ENCODE measurements at places on chromosomes 3 and 15.
A peak's percentile ranks its signal among the peaks of the same experiment; 100 is the strongest.

DNA sequence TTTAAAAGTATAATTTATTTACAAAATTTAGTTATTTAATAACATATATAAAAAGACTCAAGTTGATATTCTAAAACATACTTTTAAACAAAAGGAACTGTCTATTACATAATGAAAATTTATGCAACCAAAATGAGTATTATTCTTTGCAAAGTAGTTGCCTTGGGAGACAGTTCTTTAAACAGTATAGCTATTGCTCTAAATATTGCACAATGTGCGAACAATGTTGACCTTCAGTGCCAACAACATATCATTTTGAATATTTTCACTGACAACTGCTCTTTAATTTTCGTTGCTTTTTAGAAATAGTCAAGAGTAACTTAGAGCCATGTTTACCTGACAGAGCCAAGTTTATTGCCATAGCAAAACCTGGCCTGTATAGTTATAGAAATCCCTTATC, 124.9 kb downstream of the ZBTB20 start:
- no peak for DNase-seq

DNA sequence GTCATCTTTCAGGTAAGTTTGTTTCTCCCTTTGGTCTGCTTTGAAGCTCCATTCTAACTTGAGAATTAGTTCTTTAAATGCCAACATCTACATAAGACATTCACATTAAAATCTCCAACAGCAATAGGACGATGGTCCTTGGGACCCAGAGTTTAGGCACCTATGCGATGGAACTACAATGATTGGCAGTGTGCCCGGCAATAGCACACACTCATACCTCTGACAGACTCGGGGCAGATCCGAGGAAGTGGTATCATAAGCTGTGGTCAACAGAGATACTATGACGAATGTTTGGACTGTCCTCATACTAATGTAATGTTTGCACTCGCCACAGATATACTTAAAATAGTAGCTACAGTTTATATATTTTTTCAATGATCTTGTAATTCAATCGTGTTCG, 34.2 kb upstream of the NR2F2 start:
- DNase-seq = no peak

- DNase-seq = peak; percentile 46
Measured at GRCh38 chr3:89571298-89571697, 463.9 kb downstream of the EPHA3 start.

- DNase-seq = no peak
Measured at GRCh38 chr15:58877999-58878825, 55.3 kb downstream of the SLTM start.

DNA sequence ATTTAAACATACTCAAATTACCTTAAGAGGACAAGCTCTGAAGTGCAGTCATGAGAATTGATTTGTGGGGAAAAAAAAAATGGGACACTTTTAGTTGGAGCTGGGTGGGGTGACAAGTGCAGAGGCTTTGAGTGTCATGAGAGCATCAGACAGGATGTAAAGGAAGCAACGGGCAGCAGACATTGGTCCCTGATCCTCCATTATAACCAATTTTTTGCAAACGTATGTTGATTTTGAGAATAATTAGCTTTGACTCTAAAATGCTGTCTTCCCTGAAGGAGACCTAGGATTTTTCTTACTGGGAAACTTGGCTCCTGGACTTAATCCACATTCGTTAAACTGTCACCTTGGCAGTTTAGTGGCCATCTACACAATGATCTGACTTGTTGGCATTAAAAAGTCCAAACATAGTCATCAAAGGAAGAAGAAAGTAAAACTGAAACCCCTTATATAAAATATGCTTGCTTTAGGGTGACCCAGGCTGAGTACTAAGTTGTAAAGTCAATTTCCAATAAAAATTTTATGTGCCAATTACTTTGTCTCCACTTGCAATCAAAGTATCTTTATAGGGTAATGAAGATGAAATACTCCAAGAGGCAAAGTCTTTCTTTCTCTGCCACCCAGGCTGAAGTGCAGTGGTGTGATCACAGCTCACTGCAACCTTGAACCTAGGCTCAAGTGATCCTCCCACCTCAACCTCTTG, 45.6 kb downstream of the BCL2L10 start:
- no peak for DNase-seq

GRCh38 chr15:29071232-29071881, 185.6 kb downstream of the APBA2 start:
- DNase-seq = no peak

DNA sequence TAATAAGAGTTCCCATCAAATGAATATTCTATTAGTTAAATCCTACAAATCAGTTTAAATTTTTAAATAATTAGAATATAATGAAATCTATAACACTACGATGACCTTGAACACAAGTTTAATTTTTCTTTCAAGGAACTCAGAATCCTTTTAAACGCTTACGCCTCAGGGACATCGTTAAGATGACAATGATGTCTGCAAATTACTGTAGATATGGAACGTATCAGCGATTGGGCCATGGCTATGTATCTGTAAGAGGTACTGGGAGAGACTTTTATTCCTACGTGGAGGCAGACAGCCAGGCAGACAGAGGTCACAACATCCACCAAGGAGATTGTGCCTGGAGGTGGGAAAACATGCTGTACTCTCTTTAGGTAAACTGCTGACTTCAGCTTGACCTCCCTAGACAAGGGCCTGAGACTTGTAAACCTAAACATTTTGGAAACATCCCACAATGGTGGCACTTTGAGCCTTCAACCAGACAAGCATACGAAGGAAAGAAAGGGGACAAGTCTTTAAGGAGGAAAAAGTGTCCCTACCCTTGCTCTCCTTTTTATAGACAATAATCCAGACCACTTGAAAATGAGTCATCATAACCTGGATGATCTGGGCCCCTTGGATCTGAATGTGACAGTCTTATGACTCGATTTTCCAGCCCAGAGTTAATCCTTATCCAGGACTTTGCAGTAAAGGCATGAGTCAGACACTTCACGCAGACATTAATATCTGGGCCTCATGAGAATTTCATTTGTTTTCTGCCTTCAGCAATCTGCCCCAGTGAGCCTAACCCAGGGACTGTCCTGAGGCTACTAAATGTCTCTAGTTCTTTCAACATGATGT, 6.8 kb upstream of the LDHAL6B start:
- DNase-seq = no peak

- no peak for DNase-seq
Measured at GRCh38 chr3:184685646-184686045, 26.2 kb downstream of the MAGEF1 start.

DNA sequence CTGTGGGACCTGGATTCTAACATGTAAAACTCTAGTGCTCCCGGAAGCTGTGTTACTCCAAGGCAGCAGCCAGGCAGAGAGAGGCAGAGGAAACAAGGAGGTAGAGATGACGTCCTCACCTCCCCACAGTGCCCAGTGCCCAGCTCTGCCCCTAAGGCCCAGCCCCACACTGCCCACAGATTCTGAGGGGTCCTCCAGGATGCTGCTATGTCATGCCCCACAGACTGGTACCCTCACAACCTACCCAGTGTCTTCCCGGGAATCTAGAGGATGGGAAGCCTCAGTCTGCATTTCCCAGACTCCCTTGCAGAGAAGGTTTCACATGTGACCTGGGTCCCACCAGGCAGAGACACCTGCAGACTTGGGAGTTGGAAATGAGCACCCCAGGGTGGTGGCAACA, 75.9 kb upstream of the PCSK6 start:
- no peak for DNase-seq

DNA sequence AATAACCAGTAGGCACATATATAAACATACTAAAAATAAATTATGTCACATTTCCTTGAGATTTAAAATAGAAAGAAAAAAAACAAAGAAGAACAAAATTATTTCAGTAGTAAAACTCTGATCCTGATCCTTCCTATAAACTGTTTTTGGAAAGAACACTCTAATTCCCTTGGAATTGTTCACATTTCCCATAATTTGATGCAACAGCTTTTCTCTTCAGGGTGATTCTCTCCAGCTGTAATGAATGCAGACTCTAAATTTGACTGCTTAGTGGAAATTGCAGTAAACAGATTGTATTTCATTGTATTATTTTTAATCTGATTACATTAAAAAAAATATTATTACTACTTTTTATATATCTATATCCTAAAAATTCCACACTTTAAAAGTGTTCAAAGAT, 70.2 kb upstream of the ABI3BP start:
- DNase-seq = no peak

GRCh38 chr15:95559875-95560394, 770.6 kb upstream of the NR2F2 start:
- no peak for DNase-seq

GRCh38 chr15:48730506-48730905, 80.4 kb downstream of the CEP152 start:
- no peak for DNase-seq

GRCh38 chr15:76935620-76936019, 4.1 kb downstream of the RCN2 start:
- no peak for DNase-seq

DNA sequence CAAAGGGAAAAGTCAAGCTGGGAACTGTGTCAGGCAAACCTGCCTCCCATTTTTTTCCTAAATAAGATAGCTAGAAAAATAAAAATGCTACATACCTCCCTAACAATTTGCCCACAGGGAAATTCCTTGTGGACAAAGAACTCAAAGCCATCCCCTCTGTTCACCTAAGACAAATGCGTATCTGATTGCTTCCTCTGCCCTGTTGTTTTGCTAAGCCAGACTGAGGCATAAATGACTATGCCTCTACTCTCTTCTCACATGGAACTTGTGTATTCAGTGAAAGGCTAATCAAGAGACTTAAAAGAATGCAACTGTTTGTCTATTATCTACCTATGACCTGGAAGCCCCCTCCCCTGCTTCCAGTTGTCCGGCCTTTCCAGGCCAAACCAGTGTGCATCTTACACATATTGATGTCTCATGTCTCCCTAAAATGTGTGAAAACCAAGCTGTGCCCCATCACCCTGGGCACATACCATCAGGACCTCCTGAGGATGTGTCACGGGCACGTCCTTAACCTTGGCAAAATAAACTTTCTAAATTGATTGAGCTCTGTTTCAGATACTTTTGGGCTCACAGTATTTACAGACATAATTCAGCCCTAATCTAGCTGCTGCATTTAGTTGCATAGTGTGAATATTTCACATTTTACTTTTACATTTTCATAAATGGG, 15.8 kb downstream of the CHD2 start:
- DNase-seq = no peak

DNA sequence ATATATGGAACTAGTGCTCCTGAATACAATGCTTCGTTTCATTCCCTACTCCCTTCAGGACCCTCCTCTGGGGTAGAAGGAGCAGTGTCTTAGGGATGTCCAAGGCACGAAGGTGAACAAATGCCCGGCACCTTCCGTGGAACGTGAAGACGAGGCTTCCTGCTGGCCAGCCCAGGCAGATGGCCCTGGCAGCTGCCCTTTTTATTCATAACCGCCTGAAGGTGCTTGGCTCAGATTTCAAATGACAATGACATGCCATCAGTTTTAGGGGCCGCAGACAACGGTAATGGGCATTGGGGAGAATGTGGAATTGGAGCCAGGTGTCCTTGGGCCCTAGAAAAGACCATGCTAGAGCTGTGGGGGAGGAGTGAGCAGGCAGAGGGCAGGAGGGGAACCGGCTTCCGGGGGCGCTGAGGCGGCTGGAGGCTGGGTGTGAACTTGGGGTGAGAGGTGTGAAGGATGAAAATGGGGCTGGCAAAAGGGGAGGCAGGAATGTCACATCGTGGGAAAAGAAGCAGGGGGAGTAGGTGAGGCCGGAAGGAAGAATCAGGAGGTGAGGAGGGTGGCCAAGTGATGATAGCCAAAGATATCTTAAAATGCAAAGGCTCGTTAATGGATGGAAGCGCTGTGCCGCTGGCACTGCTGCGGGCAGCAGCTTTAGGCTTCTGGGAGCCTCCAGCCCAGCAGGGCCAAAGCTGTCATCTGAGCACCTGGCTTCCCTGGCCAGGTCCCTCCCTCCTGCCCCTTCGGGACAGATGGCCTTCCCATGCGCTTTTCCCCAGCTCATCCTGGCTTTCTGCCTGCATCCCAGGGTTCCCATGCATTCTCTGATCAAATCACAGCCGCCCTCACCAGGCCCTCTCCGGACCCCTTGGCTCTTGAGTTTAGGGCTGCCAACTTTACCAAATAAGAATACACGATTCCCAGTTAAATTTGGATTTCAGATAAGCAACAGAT, 93.7 kb downstream of the TMEM266 start:
- no peak for DNase-seq

DNA sequence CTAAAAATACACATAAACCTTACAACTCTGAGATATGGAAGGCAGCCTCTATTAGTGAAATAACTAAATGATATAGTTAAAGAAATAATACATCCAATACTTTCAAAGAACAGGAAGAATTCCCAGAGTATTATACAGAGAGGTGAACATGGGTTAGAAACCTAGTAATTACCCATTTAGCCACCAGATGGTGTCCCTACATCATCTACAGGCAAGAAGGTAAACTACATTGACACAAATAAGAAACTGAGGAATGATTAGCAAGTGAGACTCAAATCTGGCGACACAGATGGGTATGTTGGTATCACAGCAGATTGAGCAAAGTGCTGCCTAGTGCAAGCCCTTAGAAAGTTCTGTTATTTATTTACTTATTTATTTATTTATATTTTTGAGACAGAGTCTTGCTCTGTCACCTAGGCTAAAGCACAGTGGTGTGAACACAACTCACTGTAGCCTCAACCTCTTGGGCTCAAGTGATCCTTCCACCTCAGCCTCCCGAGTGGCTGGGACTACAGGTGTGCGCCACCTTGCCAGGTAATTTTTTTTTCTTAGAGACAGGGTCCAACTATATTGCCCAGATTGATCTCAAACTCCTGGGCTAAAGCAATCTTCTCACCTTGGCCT, 28.2 kb downstream of the NEK4 start:
- no peak for DNase-seq

DNA sequence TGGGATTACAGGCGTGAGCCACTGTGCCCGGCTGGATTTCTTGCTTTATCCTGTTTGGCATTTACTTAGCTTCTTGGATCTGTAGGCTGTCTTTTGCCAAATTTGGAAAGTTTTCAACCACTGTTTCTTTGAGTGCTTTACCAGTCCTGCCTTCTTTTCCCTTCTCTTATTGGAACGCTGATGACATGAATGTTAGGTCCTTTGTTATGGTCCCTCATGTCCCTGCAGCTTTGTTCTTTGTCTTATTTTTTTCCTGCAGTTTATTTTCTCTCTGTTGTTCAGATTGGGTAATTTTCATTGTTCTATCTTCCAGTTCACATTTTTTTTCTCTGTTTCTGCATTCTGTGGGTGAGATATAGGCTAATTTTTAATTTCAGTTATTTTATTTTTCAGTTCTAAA, 25.0 kb downstream of the SH3GL3 start:
- no peak for DNase-seq

DNA sequence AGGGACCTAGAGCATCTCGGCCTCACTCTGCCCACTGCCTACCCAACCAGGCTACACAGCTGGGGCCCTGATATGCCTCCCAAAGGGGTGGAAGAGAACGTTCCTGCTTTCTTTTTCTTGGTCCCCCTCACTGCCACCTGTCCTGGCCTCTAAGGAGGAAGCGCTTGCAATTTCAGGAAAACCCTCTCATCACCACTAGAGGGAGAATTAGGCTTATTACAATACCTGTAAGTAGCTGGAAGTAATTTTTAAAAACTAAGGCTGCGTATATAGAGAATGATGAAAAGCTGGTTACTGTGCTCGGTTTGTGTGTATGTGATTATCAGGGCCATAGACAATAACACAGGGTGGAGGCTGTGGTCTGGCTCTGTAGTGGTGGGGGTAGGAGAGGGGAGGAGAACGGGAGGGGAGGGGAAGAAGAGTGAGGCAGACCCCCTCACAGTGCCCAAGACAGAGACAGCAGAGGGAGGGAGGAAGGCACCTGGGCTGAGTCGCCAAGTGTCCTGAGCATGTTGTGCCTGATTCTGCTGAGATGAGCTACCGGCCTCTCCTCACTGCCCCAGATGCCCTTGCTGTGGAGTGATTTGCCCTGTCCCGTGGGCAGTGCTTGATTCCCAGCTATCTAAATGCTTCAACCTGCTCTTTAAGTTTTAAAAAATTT, 3.3 kb downstream of the GABRG3 start:
- DNase-seq = no peak

Measured in head of caudate nucleus (tissue), 42 donors.